ENCODE measurements at places on chromosomes 7 and 10.

GRCh38 chr7:37488163-37488764 is 39.6 kb upstream of the ELMO1 start:
- DNase-seq = no peak

DNA sequence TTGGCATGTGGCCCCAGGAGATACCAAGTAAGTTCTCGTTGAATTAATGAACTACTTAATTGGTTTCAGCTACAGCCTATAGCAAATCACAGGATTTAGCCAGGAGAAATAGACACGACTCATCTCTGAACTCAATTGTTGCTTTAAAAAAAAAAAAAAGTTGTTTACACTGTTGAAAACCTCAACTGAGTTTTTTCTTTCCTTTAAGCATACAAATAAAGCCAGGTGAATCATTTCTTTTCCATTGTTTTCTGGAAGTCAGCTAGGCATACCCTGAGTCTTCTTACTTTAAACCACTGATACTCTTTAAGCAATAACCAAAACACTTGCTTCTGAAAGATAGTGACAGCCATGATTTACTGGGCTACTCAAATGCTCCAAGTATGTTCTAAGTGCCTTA is 755 bp downstream of the FRMPD2 start:
- no peak for DNase-seq

DNA sequence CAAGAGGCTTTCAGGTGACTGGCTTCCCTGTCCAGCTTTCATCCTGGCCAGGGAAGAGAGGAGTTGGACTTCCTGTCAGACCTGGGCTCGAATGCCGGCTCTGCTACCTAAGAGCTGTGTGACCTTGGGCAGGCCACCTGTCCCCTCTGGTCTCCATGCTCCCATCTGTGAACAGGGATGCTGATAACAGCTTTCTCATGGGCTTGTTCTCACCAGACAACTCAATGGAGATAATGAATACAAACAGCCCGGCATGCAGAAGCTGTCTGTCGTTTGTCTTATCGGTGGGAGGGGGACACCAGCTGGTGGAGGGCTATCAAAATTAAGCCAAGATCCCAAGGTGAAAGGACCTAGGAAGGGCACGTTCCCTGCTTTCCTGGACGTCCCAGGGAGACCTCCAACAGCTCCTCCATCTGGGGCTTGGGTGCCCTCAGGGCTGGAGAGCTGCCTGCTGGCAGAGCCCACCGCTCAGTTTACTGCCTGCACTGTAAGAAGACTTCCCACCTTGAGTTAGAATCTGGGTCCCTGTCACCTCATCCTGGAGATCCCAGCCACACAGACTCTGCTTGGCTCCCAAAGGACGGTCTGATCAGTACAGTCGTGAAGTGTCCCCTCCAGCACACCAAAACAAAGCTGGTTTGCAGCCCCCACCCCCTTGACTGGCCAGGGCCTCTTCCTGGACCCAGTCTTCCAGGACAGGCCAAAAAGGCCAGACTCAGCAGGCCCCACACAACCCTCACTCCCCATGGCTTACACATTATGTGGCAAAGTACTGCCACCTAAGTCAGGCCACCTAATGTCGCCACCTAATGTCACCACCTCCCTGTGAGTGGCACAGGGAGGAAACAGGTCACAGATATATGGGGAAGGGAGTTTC is 40.9 kb downstream of the PPIF start:
- DNase-seq = no peak

- no peak for DNase-seq
These were observed 283.8 kb downstream of the GATA3 start for GRCh38 chr10:8338177-8338766.

GRCh38 chr10:113069595-113069994 is 119.5 kb downstream of the TCF7L2 start:
- no peak for DNase-seq

GRCh38 chr10:78815702-78816334 is 252.9 kb upstream of the ZMIZ1 start:
- DNase-seq = no peak

- DNase-seq = no peak
These were observed 1.1 kb downstream of the DDIT4 start for GRCh38 chr10:72274730-72275350.

All from stimulated activated CD8-positive, alpha-beta memory T cell treated with anti-CD3 and anti-CD28 coated beads, Interleukin-4, amount 100 ng/mL, for 1 hour (primary cell).